ENCODE measurements at places on chromosomes 5 and 9. TPM values are rescaled to one million over a fixed set of nuclear protein-coding genes. Genes with fewer than 3 reads are reported as not detected.

DNA sequence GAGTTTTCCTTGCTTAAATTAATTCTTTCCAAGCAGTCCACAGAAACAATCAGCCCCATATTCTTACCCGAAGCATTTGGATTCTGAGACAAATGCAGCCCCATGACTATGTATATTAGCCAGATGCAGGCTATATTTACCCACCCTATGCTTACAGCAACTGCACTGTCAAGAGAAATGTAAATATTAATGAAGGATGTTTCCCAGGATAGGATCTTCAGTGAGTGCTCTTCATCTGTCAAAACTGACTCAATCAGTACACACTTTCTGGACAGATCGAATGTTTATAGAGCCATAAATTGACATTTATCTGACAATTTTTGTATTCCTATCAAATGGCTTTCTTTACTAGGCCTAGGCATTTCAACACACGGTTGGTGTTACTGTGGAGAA, 725.3 kb upstream of the SEMA6A start:
- no peaks in the 10 kb centered on the region for H3K36me3 ChIP-seq
- H3K4me3 ChIP-seq, result no peak overlapping the region
- H3K27me3 ChIP-seq, result no peaks in the 10 kb centered on the region
- no peak overlapping the region for H3K27ac ChIP-seq

ZNF366 gene
- 1.4 TPM for total RNA-seq

TRIP13 gene
- total RNA-seq, result 49.1 TPM

DNA sequence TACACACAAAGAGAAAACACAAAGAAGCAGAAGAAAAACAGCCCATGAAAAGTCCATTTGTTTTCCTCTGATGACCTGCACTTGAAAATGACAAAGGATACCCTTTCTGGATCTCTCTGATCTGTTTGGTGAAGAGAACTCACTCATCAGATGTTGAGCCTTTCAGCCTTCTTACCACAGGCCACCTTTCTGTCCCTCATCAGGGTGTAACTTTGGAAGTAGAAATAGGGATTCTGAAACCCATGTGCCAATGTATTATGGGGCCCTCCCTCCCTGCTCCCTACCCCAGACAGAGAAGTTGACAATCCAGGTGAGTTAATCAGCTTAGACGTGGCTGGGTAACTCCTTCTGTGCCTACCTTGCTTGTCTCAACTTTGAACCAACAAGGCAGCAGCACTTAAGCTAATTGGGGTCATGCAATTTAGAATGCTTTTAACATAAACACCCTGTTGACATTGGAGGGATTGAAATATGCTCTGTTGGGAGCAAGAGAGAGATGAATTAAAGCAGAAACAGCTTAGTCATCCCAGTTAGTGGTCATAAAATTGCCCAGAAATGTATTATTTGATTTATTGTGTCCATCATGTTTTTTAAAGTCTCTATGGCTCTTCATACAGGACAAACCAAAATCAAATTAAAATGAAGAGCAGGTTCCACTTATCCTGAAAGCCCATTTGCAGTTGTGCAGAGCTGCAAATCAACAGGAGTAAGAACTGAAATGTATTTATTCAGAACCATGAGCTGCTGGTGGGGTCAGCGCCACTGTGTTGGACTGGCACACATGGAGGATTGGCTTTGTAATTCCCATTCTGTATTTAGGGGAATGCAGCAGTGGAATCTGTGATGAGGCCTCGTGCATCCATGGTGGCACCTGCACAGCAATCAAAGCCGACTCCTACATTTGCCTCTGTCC, 132.0 kb downstream of the LIFR start:
- H3K4me3 ChIP-seq, result no peak overlapping the region
- no peaks in the 10 kb centered on the region for H3K36me3 ChIP-seq
- H3K27me3 ChIP-seq, result no peaks in the 10 kb centered on the region
- no peak overlapping the region for H3K27ac ChIP-seq
- H3K4me1 ChIP-seq, result no peaks in the 10 kb centered on the region
- no peak for DNase-seq

DNA sequence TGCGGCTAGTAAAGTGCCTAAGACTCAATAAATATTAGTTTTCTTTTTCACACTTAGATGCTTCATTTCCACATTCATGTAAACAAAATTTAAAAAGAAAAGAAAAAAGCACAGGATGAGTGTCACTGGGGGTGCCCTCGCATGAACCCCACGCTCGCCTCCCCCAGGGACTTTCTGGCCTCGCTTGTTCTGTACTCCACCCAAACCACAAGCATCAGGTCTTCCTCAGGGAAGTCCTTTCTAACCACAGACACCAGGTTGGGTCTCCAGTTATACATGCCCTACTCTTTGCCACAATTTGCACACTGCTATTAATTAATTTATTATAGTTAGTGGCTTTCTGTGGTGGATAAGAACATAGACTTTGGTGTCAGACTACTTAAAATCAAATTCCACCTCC, 92.4 kb downstream of the RORB start:
- no peak overlapping the region for H3K4me3 ChIP-seq
- no peaks in the 10 kb centered on the region for H3K4me1 ChIP-seq
- no peaks in the 10 kb centered on the region for H3K36me3 ChIP-seq
- H3K27ac ChIP-seq, result no peak overlapping the region
- H3K27me3 ChIP-seq, result no peaks in the 10 kb centered on the region
- DNase-seq, result no peak

- H3K27ac ChIP-seq, result no peak overlapping the region
- no peak overlapping the region for H3K4me3 ChIP-seq
- H3K36me3 ChIP-seq, result no peaks in the 10 kb centered on the region
- no peak for DNase-seq
- H3K4me1 ChIP-seq, result no peaks in the 10 kb centered on the region
Measured at GRCh38 chr5:116381201-116381600, 193.4 kb downstream of the SEMA6A start.

PCDHA6 gene
- total RNA-seq, result 2.3 TPM

- H3K36me3 ChIP-seq, result no peaks in the 10 kb centered on the region
- no peaks in the 10 kb centered on the region for H3K27me3 ChIP-seq
- H3K4me3 ChIP-seq, result no peak overlapping the region
- no peak for DNase-seq
- H3K27ac ChIP-seq, result no peak overlapping the region
- no peaks in the 10 kb centered on the region for H3K4me1 ChIP-seq
Measured at GRCh38 chr9:91004484-91004883, 202.9 kb downstream of the SYK start.

GRCh38 chr5:83718195-83718825, 2.3 kb downstream of the HAPLN1 start:
- no peaks in the 10 kb centered on the region for H3K36me3 ChIP-seq
- no peak overlapping the region for H3K27ac ChIP-seq
- H3K4me3 ChIP-seq, result no peak overlapping the region
- no peaks in the 10 kb centered on the region for H3K27me3 ChIP-seq

NMUR2 gene
- 10.7 TPM for total RNA-seq

DNA sequence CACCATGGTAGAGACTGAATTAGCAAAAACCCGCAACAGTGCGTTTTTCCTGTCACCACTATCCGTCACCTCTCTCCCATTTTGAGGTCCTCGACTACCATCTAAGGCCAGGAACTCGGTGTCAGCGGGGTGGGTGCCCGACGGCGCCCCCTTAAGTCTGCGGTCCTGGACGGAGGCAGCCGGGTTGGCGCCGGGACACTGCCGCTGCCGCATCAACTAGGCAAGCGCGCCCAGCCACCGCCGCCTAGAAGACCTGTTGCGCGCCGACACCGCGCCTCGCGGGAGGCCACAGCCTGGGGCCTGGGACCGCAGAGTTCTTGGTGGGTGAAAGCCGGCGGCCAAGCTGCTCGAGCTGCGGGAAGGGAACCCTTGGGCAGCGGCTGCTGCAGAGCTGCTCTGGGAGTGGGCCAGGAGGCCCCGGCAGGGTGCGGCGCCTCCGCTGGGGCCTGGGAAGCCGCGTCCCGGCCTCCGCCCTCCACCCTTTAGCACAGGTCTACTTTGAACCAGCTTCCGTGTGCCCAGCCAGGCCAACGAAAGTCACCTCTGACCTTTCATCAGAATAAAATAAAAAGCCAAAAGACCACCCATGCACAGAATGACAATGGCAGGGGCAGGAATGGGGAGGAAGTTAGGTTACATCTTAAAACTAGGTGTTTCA, 3.5 kb downstream of the FOXB2 start:
- peaks cover 18% of the 10 kb centered on the region for H3K4me1 ChIP-seq
- peaks cover 18% of the 10 kb centered on the region for H3K27me3 ChIP-seq
- peak; percentile 20 for DNase-seq
- H3K4me3 ChIP-seq, result peak overlapping the region; percentile 26
- H3K27ac ChIP-seq, result no peak overlapping the region

GRCh38 chr5:75325242-75325641, 11.8 kb upstream of the HMGCR start:
- H3K27ac ChIP-seq, result no peak overlapping the region
- H3K4me3 ChIP-seq, result no peak overlapping the region
- H3K36me3 ChIP-seq, result no peaks in the 10 kb centered on the region
- H3K4me1 ChIP-seq, result no peaks in the 10 kb centered on the region
- no peak for DNase-seq

DNA sequence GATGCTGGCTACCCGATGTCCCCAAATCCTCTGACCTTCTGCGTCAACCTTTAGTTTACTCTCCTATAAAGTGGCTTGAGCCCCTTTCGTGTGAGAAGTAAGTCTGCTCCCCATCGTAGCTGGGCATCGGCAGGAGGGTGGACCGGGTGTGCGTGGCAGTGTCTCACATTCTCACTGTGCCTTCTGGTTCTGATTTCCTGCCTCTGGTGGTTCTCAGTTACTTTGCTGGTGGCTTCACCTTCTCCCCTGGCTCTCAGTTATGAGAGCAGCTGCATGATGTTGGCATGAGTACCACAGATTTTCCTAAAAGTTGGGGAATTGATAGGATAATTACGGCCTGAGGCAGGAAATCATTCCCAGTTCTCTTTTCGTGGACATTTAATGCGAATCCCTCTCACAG, 47.0 kb upstream of the RPS23 start:
- H3K4me3 ChIP-seq, result no peak overlapping the region
- H3K4me1 ChIP-seq, result no peaks in the 10 kb centered on the region
- no peak overlapping the region for H3K27ac ChIP-seq
- H3K36me3 ChIP-seq, result no peaks in the 10 kb centered on the region
- DNase-seq, result no peak

- H3K4me1 ChIP-seq, result no peaks in the 10 kb centered on the region
- no peaks in the 10 kb centered on the region for H3K27me3 ChIP-seq
- H3K4me3 ChIP-seq, result no peak overlapping the region
- H3K27ac ChIP-seq, result no peak overlapping the region
Measured at GRCh38 chr5:55495216-55495615, 39.5 kb downstream of the PLPP1 start.

RANBP3L gene
- 19.9 TPM for total RNA-seq

GRCh38 chr9:132756214-132756845, 86.1 kb downstream of the GTF3C4 start:
- peak; percentile 2 for DNase-seq
- H3K4me1 ChIP-seq, result no peaks in the 10 kb centered on the region
- H3K36me3 ChIP-seq, result no peaks in the 10 kb centered on the region

STC2 gene
- total RNA-seq, result 0.87 TPM

SPATA31E1 gene
- 4.6 TPM for total RNA-seq

DNA sequence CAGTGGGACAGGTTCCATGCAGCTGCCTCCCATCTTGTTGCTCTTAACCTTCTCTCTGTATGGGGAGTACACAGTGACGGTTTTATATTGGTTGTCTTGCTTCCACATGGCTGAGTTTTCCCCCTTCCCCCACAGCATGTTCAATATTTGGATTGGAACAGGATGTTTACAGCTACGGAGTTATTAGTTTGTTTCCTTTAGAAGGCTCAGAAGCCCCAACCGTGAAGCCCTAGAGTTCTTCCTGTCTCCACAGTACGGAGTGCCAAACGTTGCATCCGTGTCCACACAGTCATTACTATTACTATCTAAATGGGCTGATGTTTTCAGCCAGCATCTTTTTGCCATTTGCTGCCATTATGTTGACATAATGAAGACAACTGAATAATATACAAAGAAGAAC, 277.5 kb downstream of the MARCHF11 start:
- H3K4me3 ChIP-seq, result no peak overlapping the region
- DNase-seq, result no peak
- no peaks in the 10 kb centered on the region for H3K36me3 ChIP-seq
- H3K27me3 ChIP-seq, result no peaks in the 10 kb centered on the region
